T-helper 22 cell (primary cell): ENCODE measurements at places on chromosomes 2 and 18.

GRCh38 chr2:105909215-105909614 is 164.5 kb downstream of the NCK2 start:
- DNase-seq: no peak

GRCh38 chr2:218694405-218695145 is 16.1 kb upstream of the TTLL4 start:
- no peak for DNase-seq

GRCh38 chr2:26584191-26584590 is 57.0 kb downstream of the CIB4 start:
- DNase-seq: no peak

- no peak for DNase-seq
Observed at GRCh38 chr2:156538083-156538504, 101.9 kb downstream of the GPD2 start.

DNA sequence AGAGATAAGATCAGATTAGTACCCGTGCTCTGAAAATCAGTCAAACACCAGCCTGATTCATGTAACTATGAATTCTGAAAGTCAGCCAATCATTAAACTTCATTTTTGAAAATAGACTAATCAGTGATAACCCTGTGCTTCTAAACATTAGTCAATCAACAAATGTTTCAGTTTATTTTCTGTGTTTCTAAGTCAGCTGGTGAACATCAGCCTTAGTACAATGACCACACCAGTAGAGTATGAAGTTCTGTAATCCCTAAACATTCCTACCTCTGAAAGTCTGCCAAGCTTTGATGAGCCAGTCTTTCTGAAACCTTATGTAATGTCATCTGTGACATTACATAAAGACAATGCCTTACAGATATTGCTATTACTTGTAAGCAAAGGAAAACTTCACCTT is 807.4 kb upstream of the CRIM1 start:
- no peak for DNase-seq

DNA sequence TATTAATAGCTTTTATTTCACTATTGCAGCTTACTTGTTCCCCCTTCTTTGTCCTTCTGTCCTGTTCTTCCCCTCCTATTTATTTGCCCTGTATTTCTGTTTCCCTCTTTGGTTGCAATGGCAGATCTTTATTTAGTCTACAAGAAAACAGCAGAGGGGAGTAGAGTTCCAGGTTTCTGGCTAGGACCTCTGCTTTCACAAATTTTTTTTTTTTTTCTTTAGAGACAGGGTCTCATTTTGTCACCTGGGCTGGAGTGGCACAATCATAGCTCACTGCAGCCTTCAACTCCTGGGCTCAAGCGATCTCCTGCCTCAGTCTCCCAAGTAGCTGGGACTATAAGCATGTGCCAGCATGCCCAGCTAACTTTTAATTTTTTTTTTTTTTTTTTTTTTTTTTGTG is 188.1 kb upstream of the SPRED2 start:
- DNase-seq: no peak

GRCh38 chr2:180978903-180979748 is 1.3 kb upstream of the UBE2E3 start:
- DNase-seq: no peak

GRCh38 chr18:49431165-49431962 is 29.1 kb downstream of the DYM start:
- DNase-seq: no peak

DNA sequence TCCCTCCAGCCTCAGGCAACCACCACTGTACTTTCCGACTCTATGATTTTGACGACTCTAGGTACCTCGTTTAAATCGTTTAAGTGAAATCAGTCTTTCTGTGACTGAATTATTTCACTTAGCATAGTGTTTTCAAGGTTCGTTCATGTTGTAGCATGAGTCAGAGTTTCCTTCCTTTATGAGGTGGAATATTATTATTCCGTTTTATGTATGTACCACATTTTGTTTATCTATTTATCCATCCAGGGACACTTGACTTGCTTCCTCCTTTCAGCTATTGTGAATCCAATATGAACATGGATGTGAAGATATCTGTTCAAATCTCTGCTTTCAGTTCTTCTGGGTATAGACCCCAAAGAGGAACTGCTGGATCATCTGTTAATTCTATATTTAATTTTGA is 19.1 kb downstream of the IL1R2 start:
- no peak for DNase-seq

GRCh38 chr2:160213511-160213910 is 13.4 kb upstream of the ITGB6 start:
- DNase-seq: no peak

GRCh38 chr2:85468096-85468703 is 49.7 kb downstream of the SH2D6 start:
- no peak for DNase-seq

DNA sequence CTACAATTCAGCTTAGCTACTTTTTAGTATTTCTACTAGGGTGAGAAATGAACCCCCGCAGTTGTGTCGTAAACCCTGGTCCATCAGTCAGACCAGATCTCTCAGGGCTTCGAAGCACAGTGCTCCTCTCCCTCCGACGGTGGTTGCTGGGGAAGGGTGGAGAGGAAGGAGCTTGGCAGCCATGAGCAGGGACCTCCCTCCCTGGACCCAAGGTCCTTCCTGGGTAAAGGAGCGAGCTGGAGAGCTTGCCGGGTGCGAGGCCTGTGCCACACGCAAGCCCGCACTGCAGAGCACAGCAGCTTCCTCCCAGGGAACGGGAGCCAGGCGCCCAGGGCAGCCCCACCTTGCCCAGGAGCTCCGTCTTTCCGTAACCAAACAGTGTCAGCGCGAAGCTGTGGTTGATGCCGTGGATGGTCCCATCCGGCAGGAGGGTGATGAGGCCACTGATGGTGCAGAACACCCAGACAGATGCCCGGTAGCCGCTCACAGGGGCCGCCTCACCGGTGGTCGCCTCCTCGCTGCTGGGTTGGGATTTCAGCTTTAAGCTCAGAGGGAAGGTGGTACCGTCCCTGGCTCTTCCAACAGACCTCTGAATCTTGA is 12.5 kb downstream of the PASK start:
- no peak for DNase-seq
